ENCODE measurements at places on chromosomes 1 and 21.

DNA sequence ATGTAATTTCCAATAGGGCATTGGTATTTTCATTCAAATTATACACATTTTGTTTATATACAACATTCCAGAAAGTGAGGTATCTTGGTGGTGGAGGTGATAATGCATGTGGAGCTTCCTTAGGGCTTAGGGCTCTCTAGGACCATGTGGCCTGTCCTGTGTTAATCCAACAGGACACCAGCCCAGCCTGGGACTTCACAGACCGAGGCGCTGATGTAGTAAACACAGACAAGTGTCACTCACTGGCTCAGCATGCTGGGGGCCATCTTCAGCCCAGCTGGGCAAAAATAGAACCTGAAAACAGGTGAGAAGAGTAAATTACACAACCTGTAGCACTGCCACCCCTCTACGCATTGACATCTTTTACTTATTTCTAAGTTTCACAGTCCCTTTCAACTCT, 66.7 kb downstream of the MAB21L3 start:
- DNase-seq = no peak

DNA sequence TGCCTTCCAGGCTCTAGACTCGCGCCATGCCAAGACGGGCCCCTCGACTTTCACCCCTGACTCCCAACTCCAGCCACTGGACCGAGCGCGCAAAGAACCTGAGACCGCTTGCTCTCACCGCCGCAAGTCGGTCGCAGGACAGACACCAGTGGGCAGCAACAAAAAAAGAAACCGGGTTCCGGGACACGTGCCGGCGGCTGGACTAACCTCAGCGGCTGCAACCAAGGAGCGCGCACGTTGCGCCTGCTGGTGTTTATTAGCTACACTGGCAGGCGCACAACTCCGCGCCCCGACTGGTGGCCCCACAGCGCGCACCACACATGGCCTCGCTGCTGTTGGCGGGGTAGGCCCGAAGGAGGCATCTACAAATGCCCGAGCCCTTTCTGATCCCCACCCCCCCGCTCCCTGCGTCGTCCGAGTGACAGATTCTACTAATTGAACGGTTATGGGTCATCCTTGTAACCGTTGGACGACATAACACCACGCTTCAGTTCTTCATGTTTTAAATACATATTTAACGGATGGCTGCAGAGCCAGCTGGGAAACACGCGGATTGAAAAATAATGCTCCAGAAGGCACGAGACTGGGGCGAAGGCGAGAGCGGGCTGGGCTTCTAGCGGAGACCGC, 2.0 kb upstream of the OLIG2 start:
- no peak for DNase-seq

DNA sequence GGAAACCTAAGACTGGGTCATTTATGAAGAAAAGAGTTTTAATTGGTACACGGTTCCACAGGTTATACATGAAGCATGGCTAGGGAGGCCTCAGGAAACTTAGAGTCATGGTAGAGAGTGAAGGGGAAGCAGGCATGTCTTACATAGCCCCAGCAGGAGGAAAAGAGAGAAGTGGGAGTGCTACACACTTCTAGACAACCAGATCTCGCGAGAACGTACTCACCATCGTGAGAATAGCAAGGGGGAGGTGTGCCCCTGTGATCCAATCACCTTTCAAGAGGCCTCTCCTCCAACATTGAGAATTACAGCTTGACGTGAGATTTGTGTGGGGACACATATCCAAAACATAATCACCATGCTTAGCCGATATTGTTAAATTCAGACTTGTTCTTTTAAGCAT, 62.8 kb downstream of the DYRK1A start:
- no peak for DNase-seq

DNA sequence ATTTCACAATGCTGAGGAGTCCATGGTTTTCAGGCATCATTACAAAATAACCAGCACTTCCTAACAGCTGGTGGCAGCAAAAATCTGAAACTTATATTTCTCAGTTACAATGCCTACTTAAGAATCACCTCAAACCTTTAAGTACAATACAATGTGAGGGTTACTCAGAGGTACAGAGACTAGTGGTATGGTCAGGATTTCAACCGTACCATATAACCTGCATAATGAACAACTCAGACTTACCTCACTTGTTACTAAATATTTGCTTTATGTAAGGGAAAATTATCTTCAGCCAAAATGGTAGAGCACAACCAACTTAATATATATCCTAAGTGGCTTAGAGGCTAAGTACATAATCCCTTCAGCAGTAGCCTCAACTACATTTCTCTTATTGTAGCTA, 344.5 kb downstream of the SMYD3 start:
- DNase-seq = no peak

GRCh38 chr1:101526813-101527212, 290.0 kb downstream of the S1PR1 start:
- DNase-seq = peak; percentile 51

DNA sequence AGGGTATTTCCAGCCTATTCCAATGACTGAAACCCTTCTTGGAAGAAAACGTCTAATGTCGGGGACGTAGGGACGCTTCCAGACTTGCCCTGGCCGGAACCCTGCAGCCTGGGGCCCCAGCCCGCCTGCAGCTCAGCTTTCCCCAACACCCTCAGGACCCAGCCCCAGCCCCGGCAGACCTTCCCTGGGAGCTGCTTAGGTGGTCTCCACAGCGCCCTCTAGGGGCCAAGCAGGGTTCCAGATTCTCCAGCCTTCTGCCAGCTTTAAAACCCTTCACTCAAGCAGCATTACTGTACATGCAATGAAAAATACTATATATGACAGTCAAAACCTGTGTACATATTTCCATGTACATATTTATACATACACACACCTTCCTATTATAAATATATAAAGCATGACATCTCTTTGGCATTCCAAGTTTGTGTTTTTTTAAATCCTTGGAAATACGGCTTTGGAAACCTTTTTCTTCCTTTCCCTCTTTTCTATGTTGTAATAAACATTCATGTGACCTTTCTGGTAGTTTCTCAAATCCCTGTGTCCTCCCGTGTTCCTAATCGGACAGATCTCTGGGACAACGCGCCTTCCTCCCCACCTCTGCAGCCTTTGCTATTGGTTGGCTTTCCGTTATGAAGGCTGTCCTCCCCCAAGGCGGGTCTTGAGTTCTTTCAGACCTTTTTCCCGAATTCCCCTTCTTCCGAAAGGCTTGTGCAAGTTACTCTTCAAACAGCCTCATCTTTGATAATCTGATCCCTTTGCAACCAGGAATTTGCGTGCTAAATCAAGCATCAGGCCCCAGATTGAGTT, 60.3 kb downstream of the STUM start:
- DNase-seq = no peak

- no peak for DNase-seq
Observed at GRCh38 chr1:90400131-90400530, 317.0 kb downstream of the BARHL2 start.

DNA sequence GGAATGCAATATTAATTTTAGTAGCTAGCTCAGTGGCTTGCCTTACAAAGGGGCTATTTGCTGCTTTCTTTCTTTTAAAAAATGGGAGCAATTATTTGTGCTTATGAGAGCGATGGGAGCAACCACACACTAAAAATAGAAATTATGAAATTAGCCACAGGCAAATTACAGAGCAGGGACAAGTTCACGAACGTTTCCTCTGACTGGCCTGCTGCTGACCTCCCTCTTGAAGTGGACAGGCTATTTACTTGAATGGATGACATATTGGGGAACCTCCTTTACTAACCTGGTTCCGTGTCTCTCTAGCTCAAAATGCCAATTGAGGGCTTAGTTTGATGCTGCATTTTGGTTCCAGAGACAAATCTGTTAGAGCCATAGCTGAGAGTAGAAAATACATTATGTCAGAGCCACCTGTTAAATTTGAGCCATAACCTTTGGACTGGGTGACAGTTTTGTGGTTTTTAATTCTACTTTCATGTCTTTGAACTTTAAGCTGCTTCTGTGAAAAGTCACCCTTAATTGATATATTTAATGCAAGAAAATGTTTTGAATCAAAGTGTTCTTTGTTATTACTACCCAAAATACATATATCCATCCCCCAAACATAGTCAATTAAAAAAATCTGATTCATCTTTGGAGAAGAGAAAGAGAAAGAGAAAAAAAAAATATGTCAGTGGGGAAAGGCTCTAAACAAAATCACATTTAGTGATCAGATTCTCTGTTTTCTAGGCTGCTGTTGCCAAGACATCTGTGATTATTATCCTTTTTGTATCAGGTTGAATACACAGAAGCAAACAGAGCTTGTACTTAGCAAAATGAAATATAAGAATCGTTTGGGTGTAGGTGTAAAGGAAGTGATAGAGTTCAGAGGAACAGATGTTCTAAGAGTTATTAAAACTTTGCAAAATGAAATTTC, 351.9 kb downstream of the ADGRL2 start:
- peak; percentile 48 for DNase-seq

GRCh38 chr1:87148661-87149060, 180.0 kb upstream of the LMO4 start:
- DNase-seq = no peak

DNA sequence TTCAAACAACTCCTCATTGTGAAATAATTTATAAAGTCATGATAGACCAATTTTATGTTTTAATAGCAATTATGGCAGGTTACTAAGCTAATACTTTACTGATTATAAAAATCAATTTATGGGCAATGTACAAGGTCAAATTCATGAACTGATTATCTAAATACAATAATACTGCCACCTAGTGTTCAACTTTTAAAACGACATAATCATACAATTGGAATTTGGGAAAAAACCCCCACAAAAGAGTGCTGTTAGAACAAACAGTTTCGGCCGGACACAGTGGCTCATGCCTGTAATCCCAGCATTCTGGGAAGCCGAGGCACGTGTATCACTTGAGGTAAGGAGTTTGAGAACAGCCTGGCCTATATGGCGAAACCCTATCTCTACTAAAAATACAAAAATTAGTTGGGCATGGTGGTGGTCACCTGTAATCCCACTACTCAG, 14.0 kb downstream of the GTF2B start:
- no peak for DNase-seq

- DNase-seq = no peak
Observed at GRCh38 chr1:83554174-83554573, 444.8 kb downstream of the TTLL7 start.
